ENCODE measurements at places on chromosomes 1 and 21.

DNA sequence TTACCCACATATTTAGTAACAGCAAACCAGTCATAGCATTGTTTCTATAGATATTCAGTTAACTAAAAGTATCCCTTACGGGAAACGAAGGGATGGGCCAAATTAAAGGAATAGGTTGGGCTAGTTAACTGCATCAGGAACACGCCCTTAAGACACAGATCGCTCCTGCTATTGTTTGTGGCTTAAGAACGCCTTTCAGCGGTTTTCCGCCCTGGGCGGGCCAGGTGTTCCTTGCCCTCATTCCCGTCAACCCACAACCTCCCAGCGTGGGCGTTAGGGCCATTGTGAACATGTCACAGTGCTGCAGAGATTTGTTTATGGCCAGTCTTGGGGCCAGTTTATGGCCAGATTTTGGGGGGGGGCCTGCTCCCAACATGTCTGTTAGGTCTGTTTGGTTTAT lies 14.7 kb downstream of the TNFRSF18 start:
- DNase-seq: no peak

DNA sequence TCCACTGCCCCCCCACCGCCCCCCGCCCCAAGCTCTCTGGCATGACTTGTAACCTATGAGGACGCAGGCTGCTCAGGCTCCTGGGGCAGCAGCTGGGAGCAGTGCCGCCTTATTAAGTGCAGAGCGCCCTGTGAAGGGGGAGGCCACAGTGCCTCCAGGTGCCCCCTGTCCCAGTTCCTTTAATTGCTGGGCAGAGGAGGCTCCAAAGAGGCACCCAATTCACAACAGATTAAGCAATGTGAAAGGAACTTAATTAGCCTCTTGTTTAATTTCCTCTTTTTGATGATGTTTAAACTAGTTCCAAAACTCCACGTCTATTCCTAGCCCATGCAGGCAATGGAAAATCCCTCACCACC lies 3.0 kb downstream of the RXFP4 start:
- DNase-seq: no peak

DNA sequence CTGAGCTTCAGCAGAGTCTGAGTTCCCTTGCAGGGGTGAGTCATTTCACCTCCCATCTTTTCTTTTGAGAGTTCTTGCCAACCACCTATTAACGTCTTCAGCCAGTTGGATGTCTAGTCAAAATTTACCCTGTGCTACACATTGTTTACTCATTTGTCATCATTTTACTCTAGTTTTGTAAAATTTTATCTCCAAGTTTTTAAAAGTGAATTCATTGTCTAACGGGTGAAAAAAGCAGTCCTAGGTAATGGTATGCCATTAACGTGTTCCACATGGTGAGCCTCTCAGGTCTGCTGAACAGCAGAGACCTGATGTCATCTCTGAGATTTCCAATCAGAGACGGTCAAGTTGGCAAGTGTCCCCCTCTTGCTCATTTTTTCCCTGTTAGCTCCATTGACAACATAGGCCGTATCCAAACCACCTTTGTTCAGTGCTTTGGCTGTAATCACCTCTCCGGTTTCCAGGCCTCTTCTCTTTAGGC lies 85.4 kb downstream of the TBX15 start:
- DNase-seq: no peak

DNA sequence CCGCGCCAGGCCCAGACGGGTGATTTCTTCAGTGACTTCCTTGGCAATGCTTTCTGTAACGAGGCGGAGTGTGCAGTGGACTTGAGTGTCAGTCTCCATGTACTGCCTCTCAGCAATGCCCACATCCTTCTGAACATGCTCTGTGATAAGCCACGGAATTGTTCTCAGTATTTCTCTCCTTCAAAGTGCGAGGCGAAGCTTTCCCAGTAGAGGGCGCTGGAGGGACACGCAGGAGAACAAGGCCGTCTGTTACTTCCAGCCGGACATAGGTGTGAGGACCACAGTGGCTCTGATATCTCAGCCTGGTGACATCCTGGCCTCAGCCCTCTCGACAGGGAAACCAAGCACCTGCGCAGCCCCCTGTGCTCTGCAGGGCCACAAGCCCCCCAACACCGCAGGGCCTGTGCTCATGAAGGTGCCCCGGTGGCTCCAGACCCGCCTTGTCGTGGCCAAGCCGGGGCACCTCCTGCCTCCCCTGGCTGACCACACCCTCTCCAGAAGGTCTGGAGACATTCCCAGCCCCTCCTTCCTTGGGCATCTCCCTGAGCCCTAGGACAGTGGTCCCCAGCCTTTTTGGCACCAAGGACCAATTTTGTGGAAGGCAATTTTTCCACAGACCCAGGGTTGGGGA lies 46.1 kb upstream of the BACE2 start:
- peak; percentile 95 for DNase-seq

DNA sequence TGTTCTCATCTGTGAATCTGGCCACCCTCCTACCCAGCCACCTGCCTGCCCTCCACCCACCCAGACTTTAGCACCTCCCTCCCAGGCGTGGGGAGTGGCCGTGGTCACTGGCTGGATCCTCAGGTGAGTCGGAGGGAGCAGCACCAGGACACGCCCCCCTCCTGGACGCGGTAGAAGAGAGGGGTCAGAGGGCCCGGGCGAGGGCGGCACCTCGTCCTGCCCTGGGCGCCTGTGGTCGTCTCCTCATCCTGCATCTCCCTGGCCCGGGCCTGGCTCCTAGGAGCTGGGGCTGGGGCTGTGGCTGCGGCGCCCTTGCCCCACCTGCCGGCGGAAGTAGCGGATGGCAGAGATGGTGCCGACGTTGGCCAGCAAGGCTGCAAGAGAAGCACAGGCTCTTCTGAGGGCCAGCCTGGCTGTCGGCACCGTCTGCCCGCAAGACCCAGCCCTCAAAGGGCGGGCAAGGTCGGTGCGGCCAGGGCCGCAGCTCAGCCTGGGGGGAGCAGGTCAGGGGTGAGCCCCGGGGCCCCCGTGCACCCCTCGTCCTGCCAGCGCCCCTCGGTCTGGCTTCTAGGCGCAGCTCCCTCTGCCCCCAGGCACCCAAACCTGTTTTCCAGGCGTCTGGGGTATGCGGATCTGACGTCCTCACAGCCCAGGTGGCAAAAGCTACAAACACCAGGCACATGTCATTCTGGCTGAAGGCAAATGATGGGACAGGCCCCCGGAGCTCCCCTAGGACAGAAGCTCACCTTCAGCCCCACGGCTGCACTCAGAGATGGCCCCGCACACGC lies 5.8 kb downstream of the PERM1 start:
- peak; percentile 37 for DNase-seq

- no peak for DNase-seq
Measured at GRCh38 chr1:84795966-84796600, 96.9 kb downstream of the LPAR3 start.

All from right cardiac atrium (tissue), 5 donors.